ENCODE measurements at places on chromosomes 1 and 21.
A peak's percentile ranks its signal among the peaks of the same experiment; 100 is the strongest.

GRCh38 chr1:167763525-167764220 is 41.9 kb downstream of the MPZL1 start:
- no peak for DNase-seq

- DNase-seq: no peak
Observed at GRCh38 chr1:221793439-221794078, 51.7 kb upstream of the DUSP10 start.

- DNase-seq: no peak
Observed at GRCh38 chr1:232168508-232168907, 461.4 kb downstream of the SIPA1L2 start.

DNA sequence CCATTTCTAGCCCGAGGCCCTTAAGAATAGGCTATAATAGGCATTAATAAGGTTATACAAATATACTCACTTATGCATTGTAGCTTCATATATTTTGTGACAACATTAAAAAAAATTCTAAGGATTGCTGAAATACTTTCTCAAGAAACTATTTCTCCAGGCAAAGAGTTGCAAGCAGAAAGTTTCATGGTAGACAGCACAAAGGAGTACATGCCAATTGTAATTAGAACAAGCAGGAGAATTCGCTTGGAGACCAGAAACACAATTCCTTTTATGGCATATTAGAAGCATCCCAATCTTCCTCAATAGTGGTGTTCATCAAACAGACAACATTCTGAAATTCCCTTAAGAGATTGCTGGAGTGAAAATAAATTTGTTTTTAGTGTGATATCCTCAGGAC is 122.8 kb downstream of the CRB1 start:
- DNase-seq: no peak

- no peak for DNase-seq
Observed at GRCh38 chr1:46583494-46583893, 20.6 kb downstream of the MKNK1 start.

DNA sequence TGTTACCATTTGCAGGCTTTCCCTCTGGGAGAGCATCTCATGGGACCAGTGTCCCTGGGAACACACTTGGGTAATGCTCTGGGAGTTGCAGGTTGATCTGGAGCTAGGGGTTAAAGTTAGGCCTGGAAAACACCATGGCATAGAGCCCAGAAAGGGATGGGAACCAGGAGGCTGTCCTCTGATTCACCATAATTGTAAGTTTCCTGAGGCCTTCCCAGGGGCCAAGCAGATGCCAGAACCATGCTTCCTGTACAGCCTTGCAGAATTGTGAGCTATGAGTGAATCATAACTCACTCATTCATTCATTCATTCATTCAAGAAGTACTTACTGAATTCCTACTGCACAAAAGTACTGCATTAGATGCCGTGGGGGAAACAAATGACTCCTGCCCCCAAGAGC is 50.0 kb downstream of the LACTBL1 start:
- DNase-seq: no peak

DNA sequence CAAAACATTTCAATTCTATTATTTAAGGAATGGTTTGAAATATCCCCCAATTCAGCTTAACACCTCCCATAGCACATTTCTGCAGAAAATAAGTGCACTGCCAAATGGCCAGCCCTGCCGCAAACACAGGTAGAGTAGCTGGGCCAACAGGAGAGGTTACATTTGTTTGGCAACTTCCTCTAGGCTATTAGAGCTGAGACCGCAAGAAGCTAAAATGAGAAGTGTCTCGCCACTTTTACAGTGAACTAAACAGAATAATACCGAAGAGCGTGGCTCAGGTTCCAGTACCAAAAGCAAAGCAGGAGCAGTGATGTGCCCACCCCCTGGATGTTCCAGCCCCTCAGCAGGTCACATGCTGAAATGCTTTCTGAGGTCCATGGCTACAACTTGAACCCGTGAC is 154.5 kb upstream of the PKN2 start:
- DNase-seq: no peak

- no peak for DNase-seq
Observed at GRCh38 chr1:237891979-237892378, 1.3 kb upstream of the ZP4 start.

DNA sequence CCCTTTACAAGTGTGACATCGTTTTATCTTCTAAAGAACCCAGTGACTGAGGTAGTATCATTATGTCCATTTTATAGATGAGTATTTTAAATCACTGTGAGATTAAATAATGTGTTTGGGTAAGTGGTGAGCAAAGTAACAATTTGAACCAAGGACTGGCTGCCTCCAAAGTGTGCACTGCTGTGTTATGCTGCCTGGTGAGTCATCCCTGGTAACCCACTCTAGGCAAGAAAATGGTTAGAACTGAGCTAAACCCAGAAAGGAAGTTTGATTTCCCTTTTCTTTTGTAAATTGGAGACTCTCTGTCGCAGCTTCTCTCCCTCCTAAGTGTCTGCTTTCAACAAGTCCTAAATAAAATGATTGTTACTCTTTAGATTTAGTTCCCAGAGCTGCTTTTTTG is 342.8 kb upstream of the KAZN start:
- no peak for DNase-seq

DNA sequence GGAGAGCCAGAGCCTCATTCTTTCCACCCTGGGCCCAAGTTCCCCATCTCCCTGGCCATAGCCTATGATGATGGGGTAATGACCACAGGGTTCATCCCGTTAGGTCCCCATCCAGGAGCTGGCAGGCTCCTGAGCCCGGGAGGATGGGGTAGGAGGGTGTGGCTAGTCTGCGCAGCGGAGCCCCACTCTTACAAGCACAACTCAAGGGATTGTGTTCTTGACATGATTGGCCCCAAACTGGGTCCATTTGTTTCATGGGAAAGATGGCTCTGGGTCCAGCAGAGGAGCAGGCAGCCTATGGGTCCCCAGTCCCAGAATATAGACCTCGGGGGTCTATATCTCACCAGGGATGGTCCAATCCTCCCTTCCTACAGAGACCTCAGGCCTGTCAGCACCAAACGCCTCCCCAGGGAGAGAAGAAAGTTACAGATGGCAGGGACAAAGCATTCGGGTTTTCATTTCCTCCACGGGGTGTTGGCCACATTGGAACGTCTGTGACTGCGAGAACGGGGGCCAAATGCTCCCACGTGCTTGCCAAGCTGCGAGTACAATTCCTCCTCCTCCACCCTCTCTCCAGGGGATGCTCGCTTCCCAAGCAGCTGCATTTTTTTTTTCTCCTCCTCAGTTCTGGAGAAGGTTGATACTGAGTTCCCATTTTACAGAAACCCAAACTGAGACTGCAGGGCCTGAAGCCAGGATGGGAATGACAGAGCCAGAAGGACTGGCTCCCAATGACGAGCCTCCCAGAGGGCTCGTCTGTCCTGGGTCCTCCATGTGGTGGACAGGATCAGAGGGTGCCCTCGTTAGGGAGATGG is 71.0 kb downstream of the DHRS3 start:
- no peak for DNase-seq

DNA sequence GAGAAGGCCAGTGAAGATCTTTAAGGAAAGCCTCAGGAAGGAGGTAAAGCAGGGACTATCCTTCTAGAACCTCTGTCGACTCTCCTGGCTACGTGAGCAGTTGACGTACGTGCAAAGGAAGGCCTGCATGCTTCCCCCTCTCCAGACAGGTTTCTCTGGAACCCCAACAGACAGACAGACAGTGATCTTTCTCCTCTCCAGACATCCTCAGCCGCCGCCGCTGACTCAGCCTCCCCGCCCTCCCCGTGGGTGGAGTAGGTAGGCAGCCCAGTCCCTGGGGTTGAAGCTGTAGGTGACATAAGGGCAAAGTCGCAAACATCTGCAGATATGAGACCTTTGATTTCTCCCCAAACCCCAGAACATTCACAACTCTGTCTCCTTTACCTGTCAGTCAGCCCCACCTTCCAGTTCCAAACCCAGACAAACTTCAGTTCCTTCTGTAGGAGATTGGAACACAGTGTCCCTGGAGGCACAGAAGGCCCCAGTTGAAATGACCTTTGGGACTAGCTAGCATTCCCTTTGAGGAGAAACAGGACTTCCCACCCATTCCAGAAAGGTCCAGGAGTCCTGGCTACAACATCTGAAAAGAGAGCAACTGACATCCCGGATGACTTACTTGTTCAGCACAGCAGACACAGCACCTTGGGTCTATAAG is 146.0 kb upstream of the JUN start:
- peak; percentile 72 for DNase-seq

GRCh38 chr21:41605178-41605933 is 97.4 kb upstream of the TMPRSS2 start:
- no peak for DNase-seq

DNA sequence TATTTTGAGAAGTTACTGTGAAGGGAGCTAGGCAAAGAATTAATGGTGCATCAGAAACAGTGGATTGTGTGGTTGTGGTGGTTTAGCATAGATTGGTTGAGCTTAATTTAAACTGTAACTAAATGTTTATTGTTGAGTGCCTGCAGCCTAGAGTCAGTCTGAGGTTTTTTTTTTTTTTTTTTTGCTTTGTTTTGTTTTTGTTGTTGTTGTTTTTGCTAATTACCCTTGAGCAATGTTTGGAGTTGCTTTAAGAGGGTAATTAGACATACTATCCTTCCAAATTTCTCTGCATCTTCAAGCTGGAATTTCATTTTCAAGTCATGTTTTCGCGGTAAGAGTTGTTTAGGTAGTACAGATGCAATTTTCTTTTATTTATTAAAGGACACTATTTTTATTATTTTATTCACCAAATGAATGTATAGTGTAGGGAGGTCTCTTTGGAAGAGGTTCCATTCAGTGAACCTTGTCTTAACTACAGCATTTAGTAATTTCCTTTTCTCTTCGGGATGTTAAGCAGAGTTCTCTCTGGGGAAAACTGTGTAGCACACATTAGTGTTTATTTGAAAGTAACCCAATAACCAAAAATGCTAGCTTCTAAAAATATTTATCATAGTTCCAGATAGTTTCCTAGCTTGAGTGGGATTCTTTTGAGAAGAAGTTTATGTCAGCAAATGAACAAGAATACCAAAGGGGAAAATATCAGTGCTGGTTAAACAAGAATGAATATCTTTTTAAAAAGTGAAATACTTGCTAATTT is 82.3 kb downstream of the CLIC4 start:
- DNase-seq: no peak

DNA sequence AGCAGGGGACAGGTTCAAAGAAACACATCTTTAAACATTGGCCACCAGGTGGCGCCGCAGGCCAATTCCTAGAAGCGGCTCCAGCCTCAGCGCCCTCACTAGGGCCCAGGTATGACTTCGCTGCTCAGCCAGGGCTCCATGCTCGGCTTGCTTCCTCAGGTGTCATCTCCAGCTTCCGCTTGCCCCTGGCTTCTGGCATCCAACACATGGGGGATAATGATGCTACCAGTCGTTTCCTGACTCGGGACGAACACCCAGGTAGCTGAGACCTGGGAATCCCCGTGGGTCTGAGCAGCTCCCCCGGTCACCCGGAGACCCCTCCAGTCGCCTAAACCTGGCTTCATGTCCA is 8.5 kb upstream of the MEX3A start:
- peak; percentile 94 for DNase-seq

DNA sequence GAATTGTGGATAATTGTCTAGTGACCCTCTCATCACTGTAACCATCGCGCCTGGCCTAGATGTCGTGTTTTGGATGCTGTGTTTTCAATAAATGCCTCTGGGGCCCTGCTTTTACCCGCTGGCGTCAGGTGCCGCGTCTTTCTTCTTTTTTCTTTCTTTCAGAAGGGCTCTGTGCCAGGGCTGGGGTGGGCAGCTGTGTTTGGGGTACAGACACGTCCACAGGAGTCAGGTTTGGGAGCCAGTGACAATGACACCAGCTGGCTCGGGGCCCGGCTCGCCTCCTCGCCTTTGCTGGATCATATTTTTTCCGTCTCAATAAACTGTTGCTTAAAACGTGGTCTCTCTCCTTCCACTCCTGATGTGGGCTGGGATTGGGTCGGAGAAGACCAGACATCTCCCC is 16.1 kb downstream of the TMEM201 start:
- DNase-seq: no peak

DNA sequence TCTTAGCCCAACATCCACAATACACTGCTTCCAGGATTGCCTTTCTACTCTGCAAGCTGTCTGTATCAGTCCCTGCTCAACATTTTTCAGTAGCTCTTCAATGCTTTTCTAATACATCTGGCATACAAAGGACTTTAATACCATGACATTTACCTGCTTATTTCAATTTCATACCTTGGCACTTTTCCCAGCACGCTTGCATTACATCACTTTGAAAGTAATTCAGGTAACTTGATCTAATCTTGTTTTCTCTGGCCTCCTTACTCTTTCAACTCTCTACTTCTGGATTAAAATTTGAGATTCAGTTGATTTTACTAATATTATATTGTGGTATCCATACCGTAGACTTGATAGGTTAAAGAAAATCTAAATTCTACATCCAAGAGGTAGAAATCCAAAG is 103.0 kb downstream of the PTGS2 start:
- DNase-seq: peak; percentile 62

GRCh38 chr1:202365092-202365815 is 16.8 kb downstream of the PPP1R12B start:
- DNase-seq: no peak

DNA sequence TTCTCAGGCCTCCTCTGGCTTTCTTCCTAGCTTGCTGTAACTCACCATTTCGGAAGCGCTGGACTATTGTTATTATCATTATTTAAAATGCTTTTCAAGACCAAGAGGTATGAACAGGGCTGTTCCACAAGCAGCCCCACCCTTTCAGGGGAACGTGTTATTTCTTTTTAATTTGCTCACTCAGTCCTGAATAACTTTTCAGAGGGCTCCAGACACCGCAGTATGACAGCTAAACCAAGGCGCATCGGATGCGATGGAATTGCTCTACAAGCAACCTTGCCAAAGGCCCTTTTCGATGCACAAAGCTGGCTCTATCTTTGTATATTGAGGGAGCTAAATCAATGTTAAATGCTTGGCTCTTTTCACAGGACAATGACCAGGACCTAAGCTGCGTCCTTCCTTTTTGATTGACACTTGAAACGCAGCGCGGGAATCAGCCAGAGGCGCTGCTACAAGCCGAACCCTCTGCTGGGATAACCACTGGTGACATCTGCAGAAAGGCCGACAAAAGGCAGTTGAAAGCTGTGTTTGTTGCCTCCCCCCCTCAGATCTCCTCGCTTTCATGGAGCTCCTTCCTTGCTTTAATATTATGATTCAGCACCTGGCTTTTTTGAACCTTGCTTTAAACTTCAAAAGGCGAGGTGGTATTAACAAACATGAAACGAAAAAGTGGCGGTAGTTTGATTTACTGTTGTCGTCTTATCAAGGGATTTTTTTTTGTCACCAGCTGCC is 204.7 kb upstream of the PROX1 start:
- no peak for DNase-seq

- no peak for DNase-seq
Observed at GRCh38 chr1:26785611-26786436, 1.9 kb upstream of the PIGV start.

- DNase-seq: no peak
Observed at GRCh38 chr1:242455052-242455361, 69.5 kb downstream of the PLD5 start.

DNA sequence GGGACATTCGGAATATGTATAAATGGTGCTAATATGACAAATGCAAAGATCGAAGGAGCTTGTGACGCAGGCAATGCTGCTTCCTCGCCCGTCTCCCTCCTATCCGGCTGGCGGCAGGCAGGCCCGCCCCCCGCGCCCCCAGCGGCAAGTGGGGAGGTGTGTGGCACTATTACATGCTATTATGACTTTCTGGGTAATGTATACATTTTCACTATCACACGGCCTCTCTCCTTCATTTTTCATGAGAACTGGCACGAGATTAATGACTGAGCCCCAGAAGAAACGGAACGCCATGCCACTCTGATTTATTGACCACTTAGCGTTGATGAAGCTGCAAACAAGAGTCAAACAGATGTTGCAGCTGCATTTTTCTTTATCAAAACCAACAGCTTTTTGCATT is 138.9 kb upstream of the VAMP3 start:
- no peak for DNase-seq

GRCh38 chr1:53982763-53983104 is 35.3 kb downstream of the LDLRAD1 start:
- no peak for DNase-seq

GRCh38 chr1:109891930-109892329 is 18.7 kb upstream of the CSF1 start:
- no peak for DNase-seq

All from Calu3 (cell line).